Activated CD8-positive, alpha-beta memory T cell treated with anti-CD3 and anti-CD28 coated beads for 4 hours (primary cell): ENCODE measurements at places on chromosomes 3 and 15.

DNA sequence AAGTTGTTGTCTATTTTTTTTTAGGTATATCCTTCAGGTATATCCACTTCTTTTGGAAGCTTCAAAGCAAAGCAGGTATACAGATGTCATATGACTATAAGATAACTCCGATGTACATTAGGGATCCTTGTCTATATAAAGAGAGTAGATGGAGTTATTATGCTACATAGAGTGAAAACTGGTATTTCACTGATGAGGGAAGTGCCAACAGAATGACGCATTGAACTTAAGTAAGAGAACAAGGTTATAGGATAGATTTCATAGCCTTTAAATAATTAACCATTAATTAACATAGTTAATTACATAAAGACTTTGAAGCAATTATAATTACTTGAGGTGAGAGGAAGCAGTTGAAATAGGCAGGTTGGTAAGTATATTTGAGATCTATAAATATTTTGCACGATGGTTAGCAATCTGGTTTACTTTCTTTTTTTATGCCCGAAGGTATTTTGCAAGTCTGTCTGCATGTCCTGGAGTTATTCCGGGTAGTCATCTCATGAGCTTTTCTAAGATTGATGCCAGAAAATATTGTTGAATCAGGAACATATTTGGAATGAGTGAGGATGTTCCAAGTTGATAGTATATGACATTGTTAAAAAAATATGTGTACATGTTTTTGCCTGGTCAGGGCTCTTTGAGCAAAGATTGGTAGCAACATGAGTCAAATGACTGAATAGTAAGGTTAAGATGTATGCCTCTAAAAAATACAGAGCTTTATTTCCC, 299.5 kb upstream of the KCNMB2 start:
- DNase-seq: no peak

DNA sequence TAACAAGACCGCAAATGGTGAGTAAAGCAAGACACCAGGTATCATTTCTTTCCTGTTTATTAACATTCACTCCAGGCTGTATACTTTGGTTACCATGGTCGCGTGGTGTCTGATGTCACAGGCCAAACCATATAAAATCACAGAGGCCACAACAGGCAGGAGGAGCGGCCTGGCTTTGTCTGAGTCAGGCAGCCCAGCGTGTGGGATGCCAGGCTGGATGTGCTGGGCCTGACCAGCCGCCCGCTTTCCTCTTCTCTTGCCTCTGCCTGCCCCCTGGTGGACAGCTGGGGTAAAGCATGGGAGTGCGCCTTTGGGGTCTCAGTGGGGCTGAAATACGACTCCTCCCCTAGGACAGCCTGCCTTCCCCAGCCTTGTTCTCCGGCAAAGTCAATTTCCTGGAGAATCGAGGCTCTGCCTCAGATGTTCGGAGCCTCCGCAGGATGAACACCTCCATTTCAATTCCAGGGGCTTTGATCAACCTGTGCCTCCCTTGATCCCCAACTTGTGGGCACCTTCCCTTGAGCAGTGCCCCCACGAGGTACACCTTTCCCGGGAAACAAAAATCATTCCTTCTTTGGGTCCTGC, 78.2 kb downstream of the CCNL1 start:
- peak; percentile 69 for DNase-seq

DNA sequence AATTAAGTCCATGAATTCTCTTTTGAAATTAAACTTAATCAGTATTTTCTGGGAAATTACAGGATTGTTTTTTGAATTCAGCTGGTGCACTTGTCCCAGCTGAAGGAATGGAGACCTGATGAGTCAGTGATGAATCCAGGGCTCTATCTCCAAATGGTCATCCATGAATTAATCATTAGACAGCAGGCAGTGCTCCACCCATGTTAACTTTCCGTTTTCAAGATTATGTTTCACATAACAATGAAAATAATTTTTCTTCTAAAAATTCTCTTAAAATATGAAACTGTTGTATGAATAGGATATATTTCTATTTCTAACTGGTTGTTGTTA, 13.9 kb upstream of the PAQR9 start:
- no peak for DNase-seq

DNA sequence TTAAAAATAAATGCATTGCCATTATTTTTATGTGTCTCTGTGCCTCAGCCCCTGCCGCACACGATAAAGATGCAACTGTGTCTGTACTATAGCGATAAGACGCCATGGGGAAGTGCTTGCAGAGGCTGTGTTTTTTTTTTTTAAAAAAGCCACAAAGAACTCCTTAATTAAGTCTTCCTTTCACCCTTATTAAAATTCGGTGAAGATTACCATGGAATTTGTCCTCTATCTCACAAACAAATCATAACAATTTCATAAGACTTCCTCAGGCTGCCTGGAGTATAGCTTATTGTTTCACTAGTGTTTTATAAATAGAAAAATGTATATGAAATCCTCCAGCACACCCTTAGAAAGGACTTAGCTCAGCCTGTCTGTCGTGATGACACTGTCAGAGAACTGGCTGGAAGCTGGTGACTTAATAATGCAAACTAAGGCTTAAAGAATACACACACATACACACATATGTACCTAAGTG, 374.8 kb upstream of the SLCO3A1 start:
- DNase-seq: no peak

GRCh38 chr3:77195766-77196545, 156.1 kb downstream of the ROBO2 start:
- no peak for DNase-seq

DNA sequence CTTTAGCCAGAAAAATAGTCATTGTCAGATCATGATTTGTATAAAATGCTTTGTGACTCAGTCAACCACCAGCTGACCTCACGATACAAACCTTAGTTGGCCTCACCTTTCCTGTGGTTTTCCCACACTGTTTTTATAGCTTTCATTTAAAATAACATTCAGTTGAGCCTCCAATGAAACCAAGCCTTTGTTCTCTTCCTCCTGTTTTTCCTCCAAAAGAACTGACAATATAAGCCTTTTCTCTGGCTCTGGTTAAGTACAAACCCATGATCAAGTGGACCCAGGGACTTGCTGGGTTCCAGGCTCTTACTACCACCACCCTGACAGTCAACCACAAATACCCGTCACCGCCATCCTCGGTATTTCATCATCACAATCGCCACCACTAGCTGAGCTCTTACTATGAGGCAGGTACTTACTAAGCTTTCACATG, 81.7 kb downstream of the TAMM41 start:
- DNase-seq: no peak

DNA sequence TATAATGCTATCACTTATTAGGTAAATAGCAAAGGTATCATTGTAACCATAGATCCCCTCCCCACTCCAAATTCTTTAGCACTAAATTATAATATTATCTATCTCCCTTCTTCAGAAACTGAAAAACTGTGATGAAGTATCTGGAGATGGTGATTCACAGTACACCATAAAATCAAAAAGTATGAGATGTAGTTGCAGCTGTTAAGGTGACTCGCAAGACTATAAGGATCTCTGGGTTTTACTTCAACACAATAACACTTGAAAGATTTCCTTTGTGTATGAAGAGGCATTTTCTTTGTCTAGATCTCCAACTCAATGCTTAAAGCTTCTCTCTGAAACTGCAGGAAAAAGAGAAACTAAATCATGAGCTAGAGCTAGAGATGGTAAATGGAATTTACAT, 46.9 kb downstream of the IFT57 start:
- DNase-seq: no peak

DNA sequence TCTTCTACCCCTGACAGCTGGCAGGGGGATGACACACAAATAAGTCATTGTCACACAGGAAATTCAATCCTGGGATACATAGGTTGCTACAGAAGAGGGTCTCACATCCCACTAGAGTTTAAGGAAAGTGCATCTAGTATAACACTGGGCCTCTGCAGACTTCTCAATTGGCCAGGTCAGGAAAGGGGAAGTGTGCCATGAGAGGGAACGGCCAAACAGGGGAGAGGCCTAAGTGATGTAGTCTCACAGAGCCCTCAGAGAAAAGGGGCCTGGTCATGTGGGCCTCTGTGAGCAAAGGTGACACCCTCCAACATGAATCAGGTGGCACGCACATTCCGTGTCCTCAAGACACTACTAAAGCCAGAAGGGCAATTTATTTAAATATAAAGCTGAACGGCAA, 11.2 kb downstream of the ZXDC start:
- no peak for DNase-seq

DNA sequence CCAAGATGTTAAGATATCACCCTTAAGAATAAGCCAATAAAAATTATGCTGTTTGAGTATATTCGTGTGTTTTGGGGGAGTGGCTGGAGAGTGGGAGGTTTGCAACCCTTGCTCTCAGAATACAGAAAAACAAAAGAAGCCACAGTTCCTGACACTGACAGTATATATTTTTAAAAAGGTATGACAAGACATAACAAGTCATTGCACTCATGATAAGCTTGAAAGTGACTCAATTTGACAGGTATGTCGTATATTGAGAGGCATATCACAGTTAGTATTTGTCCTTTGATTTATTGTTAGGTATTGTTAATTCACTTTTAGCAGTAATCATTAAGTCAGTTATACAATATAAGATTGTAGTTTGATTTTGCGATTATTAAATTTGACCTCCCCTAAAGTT, 73.1 kb upstream of the TSC22D2 start:
- DNase-seq: no peak
